ENCODE measurements at places on chromosomes 1 and 21.

GRCh38 chr21:33402001-33402979 is 923 bp upstream of the IFNGR2 start:
- DNase-seq: peak; percentile 97

GRCh38 chr1:67213164-67213563 is 46.9 kb downstream of the IL23R start:
- DNase-seq: peak; percentile 15

GRCh38 chr1:184986250-184986649 is 11.9 kb upstream of the NIBAN1 start:
- DNase-seq: no peak

DNA sequence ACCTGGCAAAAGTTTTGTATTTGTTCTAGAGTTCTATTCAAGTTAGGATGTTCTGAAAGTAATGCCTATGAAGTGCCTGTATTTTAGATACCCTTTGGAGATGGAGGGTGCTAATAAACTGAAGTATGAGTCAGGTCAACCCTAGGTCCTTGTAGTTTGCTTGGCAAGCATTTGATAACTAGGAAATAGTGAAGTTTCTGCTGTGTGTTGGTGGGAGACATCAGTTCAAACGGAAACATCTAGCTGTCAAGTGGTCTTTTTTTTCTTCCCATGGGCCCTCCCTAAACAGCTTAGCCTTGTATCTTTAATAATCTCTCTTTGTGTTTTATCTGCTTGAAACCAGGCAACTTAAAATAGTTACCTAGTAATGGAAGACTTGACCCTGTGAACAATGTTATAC is 4.5 kb downstream of the MRPS6 start:
- no peak for DNase-seq

DNA sequence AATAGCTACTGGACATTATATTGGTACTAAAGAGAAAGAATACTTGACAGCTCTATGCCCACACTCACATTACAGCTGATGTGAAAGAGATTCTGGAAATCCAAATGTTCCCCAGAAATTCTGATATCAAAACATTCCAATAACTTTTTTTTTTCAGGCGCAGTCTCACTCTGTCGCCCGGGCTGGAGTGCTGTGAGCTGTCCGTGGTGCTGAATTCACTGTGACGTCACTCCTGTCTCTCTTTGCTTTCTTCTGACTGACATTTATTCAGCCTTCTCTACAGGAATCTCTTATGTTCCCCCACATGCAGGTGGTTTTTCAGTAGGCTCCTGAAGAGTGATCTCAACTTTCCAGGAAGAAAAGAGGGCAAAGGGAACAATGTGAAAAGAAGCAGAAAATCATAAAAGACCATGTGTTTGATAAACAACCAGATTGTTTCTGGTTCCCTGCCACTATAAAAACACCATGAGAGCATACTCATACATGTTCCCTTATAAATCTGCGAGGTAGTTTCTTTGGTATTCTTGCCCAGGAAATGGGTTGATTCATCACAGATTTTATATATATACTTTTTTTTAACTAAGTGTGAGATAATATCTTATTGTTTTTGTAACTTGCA is 6.2 kb downstream of the S100A7A start:
- peak; percentile 56 for DNase-seq

GRCh38 chr1:53511933-53512806 is 53.0 kb downstream of the DMRTB1 start:
- no peak for DNase-seq

DNA sequence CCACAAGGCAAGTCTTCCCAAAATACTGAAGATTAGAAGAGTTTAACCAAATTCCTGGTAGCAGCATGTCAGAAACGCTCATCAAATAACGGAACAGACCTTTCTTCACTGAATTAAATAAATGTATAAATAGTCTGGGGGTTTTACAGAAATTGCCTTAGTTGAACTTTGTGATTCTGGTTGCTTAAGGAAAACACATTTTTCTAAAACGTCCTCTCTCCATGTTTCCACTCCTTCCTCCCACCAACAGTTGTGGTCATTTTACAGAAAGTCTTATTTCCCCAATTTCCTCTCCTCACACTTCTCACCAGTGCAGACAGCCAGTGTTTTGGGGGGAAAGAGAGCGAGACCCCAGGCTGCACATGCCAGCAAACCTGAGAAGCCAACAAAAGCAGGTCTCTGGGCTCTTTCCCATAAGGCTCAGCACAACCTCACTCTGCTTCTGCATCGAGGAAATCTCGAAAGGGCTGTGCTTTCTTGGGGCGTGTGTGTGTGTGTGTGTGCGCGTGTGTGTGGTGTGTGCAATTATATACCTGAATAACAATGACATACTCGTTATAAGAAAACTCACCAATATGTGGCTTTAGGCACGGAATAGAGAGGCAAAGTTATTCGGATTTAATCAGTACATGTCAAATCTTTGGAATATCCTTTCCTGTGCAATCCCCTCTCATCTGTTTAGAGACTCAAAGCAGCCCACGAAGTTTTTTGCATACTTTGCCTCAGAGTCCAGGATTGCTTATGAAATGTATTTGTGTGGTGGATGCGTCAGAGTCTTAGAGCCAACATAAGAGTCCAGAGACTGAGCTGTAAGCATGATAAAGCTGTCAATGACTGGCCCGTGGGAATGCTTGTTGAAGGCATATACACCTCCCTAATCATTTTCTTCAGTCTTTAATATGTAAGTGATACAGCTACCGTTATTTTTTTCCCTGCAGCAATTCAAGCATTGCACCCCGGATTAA is 2.0 kb downstream of the KCNJ15 start:
- DNase-seq: peak; percentile 86

DNA sequence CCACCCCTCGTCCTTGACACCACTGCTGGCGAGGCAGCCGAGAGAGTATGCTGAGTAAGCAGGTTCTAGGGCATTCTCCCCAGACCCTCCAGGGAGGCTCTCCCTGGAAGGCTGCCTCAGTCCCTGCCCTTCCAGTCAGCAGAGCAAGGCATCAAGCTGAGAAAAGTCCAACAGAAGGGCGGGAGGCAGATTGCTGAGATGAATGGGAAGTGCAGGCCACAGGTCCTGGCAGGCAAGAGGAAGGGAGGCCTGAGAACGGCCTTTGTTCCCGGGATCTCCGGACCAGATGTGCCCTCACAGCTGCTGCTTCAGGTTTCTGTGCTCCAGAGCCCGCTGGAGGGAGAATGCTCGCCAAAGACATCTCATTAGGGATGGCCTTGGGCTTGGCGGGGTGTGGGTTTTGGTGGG is 270.0 kb upstream of the VAMP3 start:
- no peak for DNase-seq

- DNase-seq: no peak
These were observed 35.9 kb downstream of the HMGB4 start for GRCh38 chr1:33899746-33900145.

DNA sequence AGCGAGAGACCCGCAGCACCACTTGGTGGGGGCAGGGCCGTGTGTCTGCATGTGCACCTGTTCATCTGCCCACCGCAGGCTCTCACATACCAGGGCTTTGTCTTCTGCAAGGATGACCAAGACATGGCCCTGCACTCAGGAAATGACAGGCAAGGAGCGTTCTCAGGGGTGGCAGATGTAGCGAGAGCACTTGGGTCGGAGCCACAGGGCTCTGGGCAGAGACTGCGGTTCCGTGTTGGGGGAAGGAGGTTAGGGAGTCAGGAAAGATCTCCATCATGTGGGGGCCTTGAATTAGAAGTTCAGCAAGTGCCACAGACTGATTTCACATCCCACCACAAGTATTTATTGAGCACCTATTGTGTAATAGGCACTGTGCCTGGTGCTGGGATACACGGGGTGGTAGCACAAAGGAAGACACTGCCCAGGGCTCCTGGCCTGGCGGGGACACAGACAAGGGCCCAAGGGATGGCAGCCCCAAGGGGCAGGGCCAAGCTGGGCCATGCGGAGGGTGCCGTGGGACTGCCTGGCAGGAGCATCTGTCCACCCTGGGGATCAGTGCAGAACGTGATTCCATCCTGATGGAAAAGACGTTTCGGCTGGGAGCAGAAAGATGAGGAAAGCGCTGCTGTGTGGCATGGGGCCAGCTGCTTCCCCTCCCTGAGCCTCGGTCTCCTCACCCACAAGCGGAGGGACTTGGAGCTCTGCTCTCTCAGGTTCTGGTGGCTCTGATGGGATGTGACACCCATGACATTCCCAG is 11.4 kb upstream of the SPSB1 start:
- no peak for DNase-seq

- DNase-seq: no peak
These were observed 34.8 kb downstream of the KRTAP19-8 start for GRCh38 chr21:31003471-31003870.

DNA sequence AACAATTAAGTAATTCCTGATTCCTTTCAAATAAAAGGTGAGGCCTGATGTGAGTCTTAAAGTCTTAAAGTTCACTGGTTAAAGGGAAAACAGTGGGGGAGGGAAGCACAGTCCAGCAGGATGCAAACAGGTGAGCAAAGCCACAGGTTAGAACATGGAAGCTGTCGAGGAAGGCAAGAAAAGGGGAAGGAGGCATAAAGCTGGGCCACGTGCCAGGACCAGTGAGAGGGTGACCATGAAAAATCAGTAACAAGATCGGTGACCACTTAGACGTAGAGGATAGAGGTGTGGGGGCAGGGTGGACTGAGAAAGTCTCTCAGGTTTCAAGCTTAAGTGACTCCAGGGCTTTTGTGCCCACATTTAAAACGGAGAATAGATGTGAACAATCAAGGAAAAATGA is 231.3 kb downstream of the SETD4 start:
- DNase-seq: no peak

DNA sequence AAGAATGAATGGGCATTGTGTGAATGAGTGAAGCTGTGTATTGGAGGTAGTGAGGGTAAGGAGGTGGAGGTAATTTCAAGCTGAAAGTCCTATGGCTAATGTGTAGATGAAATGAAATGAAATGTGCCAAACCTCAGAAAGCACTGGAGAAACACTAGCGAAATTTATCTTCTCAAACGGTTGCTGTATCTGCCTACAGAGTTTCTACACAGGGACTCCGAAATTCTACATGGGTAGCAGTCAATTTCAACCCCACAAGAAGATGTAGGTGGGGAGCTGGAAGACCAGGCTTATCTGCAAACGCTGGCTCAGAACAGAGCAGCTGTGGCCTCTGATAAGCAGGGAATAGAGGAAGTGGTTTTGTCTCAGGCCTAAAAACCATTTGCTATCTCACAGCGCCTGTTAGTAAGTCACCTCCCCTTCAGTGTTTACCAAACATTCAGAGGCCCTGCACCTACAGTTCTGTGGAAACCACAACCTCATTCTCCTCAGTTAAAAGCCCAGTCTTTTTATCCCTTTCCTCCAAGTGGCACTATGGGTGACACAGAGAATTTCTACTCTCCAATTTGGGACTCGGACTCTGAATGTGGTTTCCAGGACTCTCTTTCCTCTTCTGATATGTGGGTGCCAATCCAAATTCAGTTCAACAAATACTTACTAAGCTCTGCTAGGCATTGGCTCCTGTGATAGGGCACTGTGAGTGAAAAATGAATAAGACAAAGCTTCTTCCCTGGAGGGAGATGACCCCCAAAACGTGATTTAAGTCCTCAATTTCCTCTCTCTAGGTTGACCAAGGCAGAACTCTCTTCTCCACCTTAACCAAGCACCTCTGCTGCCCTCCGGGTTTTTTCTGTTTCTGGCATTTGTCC is 17.2 kb upstream of the SLAMF6 start:
- DNase-seq: peak; percentile 63

GRCh38 chr1:14539953-14540563 is 58.4 kb upstream of the KAZN start:
- no peak for DNase-seq

DNA sequence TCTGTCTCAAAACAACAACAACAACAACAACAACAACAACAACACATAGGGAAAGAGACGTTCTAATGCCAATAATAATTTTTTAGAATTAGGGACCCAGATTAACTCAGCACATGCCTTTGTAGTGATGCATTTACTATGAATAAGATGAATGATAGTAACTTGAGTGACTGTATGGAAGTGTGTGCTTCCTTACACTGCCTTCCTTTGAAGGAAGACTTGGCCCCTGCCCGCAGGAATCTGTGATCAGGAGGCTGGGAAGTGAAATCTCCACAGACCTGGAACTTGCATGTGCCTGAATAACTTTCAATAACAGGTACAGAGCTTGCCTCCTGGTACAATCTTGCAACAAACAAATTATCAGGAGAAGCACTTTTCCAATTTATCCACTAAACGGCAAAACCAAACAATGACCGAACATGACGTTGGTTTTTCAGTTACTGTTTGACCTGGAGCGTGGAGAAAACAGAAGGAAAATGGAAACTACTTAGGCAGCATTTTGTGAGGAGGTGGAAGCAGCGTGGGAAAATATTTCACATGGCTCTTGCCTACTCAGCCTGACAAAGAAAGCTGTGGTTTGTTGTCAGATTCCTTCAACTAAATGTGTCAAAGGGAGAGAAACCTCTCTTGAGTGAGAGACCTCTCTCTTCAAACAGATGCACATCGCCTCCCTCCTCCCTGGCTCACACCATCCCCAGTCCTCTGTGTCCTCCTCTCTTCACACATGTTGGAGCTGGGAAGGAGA is 10.1 kb upstream of the ABCA4 start:
- no peak for DNase-seq

DNA sequence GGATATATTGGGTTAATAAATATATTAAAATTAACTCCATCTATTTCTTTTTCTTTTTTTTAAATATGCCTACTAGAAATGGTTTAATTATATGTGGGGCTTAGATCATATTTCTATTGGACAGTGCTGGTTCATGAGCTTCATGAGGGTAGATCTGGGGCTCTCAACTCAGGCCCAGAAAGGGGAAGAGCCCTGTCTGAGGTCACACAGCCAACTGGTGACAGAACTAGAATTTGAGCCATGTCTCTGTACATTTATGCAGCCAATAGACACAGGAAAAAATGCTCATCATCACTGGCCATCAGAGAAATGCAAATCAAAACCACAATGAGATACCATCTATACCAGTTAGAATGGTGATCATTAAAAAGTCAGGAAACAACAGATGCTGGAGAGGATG is 5.1 kb upstream of the EPHB2 start:
- peak; percentile 37 for DNase-seq

DNA sequence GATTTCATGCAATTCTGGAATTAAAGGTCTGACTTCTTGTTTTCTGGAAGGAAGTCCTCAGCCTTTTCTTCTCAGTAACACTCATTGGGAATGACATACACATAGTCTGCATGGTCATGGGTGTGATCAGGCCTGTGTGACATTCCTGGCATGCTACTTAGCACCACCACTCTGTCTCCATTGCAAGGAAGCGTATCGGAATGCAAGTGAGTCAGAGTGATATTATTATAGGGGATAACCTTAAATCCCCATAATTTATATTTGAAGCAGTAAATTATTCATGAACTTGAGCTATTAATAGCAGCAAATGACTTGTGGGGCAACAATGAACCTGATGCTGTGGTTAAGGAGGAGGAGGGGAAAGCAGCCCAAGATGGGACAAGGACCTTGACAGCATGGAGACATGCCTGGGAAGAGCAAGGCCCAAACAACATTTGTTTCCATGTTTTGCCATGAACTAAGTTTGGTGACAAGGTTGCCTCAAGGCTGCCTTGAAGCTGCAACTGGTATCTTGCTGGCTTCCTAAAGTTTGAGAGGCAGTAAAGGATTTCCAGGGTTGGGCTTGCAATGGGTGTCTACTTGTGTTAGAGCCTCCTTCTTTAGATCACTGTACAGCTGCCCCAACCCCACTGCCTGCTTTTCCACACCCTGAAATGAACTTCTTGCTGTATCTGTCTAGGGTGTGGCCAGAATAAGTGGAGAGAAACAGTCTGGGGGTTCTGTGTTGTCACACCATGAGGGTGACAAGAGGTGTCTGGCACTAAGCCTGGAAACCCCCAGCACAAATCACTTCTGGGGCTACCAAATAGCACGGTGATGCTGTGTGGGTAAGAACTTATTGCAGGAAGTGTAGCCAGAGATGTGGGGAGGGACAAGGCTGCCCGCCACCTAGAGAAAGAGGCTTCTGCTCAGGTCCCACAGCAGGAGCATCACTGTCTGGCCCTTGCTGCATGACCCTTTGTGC is 4.6 kb downstream of the MAB21L3 start:
- DNase-seq: no peak

GRCh38 chr1:117698398-117699160 is 92.7 kb downstream of the TENT5C start:
- DNase-seq: no peak

Data from inflammatory macrophage treated with lipopolysaccharide for 4 hours (primary cell).